ENCODE measurements at places on chromosomes 13 and 19.

GRCh38 chr13:97316390-97316789 is 94.3 kb downstream of the MBNL2 start:
- DNase-seq: no peak

DNA sequence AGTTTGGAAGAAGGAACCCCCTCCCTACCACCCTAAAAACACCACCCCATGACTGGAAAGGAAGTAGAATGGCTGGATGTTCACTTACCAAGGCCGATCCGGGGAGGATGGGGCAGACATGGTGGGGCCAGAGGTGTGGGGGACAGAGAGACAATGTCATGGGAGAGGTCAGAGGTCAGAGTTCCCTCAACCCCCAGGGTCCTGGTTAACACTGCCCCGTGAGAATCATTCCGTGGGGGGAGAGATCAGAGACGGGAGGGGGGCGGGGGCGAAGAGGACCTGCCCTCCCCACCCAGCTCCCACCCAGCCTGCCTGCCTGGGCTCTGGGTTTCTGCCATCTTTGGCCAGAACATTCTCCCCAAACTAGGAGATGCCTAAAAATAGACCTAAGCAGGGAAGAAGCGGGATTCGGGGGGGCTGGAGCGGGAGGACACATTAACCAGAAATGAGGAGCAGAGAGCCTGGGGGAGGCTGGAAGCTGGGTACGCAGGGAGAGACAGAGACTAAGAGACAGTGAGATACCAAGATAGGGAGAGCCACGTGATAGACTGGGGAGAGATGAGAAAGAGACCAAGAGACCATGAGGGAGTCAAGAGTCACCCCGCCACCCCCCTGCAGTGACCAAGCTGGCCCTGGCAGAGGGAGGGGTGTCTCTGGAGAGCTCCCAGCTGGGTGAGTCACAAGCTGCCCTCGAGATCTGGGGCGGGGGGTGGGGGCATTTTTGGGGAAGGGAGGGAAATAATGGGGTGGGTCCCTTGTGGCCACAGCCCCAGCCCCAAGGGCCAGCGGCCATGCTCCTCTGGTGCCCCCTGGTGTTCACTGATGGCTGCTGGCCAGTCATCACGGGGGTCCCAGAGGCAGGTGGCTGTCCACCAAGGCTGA is 6.1 kb upstream of the KANK2 start:
- no peak for DNase-seq

GRCh38 chr13:43289470-43290255 is 266.3 kb downstream of the DNAJC15 start:
- no peak for DNase-seq

DNA sequence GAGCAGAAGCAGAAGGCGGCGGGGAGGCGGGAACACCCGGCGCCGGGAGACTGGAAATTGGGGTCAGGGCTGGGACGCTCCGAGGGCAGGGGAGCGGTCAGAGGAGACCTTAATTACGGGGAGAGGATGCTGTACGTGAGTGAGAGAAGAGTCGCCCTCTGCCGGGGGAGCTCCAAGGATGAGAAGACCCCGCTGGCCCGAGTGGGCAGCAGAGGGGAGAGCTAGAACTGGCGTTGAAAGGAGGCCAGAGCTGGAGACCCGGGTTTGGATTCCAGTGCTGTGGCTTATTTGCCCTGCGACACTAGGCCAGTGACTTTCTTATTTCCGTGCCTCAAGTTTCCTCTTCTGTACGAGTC is 536 bp downstream of the FAM32A start:
- DNase-seq: peak; percentile 22

DNA sequence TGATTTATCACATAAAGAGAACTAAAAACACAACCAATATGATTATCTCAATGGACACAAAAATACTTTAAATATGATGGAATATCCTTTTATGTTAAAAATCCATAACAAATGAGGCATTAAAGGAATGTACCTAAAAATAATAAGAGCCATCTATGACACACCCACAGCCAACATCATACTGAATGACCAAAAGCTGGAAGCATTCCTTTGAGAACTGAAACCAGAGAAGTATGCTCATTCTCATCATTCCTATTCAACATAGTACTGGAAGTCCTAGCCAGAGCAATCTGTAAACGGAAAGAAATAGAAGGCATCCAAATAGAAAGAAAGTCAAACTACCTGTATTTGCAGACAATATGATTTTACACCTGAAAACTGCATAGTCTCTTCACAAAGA is 671.0 kb downstream of the SLITRK1 start:
- no peak for DNase-seq

GRCh38 chr19:2016041-2016807 is 710 bp upstream of the BTBD2 start:
- DNase-seq: peak; percentile 51

DNA sequence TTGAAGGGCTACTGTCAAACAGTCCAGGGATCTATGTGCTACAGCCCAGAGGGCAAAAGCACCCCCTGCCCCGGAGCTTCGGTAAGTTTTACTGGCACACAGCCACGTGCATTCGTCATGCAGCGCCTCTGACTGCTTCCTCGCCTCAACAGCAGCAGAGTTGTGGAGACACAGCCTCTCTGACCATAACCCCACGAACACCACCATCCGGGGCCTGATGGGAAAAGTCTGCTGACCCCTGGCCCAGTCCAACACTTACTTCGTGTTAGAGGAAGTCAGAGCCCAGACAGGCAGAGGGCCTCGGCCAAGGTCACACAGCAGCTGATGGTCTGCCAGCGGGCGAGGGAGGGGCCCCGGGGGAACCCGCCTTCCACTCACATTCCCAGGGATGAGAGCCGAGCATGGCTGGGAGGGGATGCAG is 5.1 kb downstream of the CBARP start:
- DNase-seq: no peak

- no peak for DNase-seq
Measured at GRCh38 chr13:94382517-94382916, 97.0 kb downstream of the DCT start.

GRCh38 chr19:54949412-54949811 is 2.1 kb upstream of the NLRP7 start:
- DNase-seq: no peak

- DNase-seq: no peak
Measured at GRCh38 chr13:106096661-106097092, 438.8 kb downstream of the EFNB2 start.

DNA sequence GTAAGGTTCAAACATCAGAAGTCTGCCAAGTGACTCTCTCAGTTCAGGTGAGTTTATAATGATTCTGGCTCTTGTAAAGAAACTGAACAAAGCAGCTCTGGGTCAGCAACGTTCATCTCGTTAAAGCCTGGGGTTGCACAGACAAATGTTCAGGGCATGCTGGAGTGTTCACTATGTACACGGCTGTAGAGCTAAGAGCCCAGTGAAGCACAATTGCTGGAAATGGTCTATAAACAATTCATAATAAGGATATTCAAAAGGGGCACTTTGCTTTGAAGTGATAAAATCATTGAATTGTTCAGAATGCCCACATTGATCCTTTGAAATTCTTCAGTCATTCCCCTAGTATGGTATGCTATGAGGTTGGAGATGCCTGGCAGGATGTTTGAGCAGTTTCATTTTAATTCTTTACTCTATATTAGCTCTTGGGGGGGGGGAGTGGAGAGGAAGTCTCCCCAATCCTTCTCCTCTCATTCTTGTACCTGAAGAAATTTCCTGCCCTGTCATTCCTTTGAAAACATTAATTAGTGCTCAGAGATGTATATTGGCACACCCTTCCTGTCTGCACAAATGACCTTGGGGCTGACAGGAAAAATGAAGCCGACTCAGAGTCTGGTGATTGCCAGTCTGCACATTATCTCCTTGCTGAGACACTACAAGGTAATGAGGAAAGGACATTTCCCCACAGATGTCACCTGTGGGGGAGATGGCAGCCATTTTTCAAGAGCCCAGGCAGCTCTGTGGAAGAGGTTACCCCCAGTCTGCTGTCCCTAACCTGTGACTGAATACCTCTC is 145.5 kb downstream of the DLEU7 start:
- no peak for DNase-seq

GRCh38 chr19:51422053-51422448 is 4.6 kb upstream of the SIGLEC10 start:
- peak; percentile 73 for DNase-seq

- no peak for DNase-seq
Measured at GRCh38 chr13:84279166-84279565, 396.9 kb upstream of the SLITRK1 start.

GRCh38 chr19:18097217-18097992 is at the start of gene MAST3:
Gene MAST3, plus strand, starts transcription at chr19:18097778. Its CDS starts 15 bp downstream, at chr19:18097793.
- peak; percentile 92 for DNase-seq

- no peak for DNase-seq
Measured at GRCh38 chr19:44732235-44733014, 16.1 kb upstream of the BCL3 start.

GRCh38 chr13:76929851-76930374 is 18.4 kb upstream of the ACOD1 start:
- no peak for DNase-seq

DNA sequence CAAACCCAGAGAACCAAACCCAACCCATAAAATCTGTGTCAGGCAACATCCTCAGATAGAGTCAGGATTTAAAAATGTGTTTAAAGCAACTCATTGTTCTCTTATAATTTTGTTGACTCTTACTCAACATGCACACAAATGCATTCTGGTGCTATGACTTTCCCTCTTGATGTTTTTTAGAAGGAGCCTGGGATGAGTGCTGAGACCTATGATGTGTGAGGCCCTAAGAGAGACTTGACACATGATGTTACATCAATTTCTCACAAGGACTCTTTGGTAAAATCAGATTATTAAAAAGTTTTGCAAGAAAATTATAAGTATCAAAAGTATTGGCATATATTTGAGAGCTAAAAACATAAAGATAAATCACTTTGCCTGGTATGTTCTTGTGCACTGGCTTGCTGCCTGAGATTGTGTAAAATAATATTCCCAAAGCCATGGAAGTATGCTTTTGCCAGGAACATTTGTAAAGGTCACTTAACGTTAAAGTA is 173.9 kb downstream of the DCLK1 start:
- DNase-seq: no peak

DNA sequence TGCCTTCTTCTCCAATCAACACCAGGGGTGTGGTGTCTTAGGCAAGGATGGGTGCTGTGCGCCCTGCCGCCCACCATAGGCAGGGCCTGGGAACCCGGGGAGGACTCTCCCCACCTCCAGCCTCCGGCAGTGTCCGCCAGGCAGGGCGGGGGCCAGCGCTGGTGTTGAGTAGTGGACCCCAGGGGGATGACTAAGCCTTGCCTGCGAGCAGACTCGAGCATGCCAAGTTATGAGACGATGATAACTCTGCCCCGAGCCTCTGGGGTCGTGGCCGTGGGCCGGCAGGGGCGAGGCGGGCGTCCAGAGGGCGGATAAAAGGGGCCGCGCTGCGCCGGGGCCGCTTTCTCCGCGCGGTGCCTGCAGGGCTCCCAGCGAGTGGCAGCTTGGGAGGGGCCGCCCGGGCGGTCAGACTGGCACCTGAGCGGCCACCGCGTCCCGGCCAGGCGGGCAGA is at the start of gene MEDAG:
TSS of gene MEDAG (plus strand) at position 340 of the 452 bp plus-strand sequence. CDS start 245 bp downstream, outside the sequence.
- DNase-seq: no peak

- DNase-seq: peak; percentile 69
Measured at GRCh38 chr19:41951686-41952172, 7.4 kb downstream of the RABAC1 start.

DNA sequence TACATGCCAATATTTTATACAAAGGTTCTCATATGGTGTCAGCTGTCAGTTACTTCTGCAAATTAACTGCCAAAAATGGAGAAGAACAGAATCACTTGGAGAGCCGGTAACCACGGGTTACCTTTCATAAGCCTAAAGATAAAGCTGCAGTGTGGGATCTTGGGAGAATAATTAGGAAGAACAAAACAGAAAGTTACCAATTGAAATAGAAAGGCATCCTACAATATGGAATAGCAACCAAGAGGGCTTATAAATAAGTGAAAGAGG is 74.2 kb downstream of the TSHZ3 start:
- DNase-seq: no peak

GRCh38 chr19:51002542-51003311 is 1.3 kb upstream of the KLK8 start:
- DNase-seq: no peak

GRCh38 chr19:18906605-18907519 is 10.9 kb upstream of the CERS1 start:
- no peak for DNase-seq

DNA sequence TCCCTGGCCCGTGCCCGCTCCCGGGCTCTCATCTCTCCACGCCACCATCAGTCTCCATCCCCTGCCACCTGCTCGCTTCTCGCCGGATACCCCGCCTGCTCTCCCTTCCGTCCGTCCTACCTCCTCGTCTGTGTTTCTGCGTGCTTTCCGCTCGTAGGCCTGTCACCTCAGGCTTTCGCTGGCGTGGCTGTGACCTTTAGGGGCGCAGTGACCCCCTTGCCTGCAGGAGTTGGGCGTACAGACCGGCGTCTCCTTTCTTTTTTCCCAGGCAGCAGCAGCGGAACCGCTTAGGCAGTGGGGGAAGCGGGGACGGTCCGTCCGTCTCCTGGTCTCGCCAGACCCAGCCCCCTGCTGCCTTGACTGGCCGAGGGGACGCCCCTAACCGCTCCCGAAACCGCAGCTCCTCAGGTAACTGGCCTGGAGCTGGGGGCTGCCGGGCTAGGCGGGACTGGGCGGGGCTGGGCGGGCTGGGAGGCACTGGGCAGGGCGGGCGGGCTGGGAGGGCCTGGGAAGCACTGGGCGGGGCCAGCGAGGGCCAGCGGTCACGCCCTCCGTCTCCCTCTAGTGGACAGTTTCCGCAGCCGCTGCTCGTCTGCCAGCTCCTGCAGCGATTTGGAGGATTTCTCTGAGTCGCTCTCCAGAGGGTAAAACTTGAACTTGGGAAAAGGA is 6.3 kb downstream of the PGLYRP1 start:
- peak; percentile 72 for DNase-seq

DNA sequence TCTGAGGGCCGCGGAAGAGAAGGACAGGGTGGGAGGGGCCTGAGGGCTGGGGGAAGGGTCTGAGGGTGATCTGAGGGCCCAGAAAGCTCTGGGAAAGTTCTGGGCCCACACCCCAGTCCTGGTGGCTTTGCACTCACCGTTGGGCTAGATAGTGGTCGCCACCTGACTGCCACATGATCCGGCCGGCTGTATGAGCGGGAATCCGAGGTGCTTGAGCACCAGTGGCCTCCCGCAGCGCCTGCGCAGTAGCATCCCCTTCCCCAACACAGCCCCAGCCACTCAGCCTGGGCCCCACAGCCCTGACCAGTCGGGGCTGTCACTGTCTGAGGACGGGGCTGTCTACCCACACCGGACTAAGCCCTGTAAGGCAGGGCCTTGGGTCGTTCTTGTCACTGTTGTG is 15.0 kb downstream of the PRODH2 start:
- no peak for DNase-seq

GRCh38 chr19:3459089-3459881 is 21.0 kb downstream of the SMIM24 start:
- DNase-seq: no peak

DNA sequence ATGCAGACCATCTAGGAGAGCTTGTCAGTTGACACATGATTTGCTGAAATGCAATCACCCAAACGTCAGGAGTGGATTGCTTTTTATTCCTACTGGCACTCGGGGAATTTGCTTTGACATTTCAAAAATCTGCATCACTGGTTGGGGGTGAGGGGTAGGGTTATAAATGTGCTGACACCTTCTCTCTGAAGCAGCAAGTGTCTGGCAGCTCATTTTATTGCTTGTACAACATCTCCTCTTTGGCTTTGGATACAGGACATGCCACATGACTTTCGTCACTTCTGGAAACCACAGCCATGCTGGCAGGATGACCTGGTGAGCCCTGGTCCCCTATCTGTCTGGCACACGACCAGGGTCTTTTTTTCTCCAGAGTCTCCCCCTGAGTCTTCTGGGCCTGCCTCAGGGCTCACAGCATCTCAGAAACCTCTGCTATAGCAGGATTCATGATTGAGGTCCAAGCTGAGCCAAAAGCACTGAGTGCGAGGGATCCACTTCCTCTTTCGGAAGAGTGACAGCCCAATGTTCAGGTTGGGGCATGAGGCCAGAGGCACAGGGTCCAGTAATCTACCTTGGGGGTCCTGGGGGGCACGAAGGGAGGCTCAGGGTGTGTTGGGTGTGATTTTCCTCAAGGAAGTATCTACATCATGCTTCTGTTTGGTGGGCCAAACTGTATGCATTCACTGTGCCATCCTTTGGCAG is 60.1 kb downstream of the HSPH1 start:
- no peak for DNase-seq
